ENCODE measurements at places on chromosomes 6 and 20.
A peak's percentile ranks its signal among the peaks of the same experiment; 100 is the strongest.

DNA sequence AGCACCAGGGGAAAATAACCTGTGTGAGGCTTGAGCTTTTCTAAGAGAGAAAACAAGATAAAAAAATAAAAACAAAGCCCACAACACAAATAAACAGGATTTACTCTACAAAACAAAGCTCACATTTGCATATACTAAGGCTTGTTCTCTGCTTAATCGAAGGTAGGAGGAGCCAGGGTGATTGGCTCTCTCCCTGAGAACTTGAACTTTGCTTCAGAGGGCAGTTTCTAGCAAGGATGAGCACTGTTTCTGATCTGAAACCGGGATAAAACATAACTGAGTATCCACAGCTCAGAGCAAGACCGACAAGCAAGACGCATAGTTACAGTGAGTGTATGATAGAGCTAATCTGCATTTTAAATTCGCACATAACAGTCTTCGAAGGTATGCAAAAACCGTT, 200.6 kb downstream of the PRKN start:
- no peak for DNase-seq

DNA sequence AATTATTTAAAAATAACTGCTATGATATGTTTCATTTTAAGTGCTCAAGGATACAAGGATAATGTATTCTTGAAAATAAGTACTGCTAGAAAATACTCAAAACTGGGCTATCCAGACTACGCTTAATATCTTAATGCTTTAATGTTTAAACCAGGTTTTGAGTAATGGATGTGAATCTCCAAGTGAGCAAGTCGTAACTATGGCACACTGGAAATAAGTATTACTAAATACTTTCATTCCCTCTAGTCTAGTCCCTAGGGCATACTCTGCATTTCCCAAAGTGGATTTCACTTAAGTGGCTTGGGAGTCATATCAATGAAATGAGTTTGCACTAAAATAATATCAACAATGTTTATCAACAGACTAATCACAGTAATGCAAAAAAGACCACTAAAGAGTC, 48.1 kb downstream of the HMGCLL1 start:
- no peak for DNase-seq

DNA sequence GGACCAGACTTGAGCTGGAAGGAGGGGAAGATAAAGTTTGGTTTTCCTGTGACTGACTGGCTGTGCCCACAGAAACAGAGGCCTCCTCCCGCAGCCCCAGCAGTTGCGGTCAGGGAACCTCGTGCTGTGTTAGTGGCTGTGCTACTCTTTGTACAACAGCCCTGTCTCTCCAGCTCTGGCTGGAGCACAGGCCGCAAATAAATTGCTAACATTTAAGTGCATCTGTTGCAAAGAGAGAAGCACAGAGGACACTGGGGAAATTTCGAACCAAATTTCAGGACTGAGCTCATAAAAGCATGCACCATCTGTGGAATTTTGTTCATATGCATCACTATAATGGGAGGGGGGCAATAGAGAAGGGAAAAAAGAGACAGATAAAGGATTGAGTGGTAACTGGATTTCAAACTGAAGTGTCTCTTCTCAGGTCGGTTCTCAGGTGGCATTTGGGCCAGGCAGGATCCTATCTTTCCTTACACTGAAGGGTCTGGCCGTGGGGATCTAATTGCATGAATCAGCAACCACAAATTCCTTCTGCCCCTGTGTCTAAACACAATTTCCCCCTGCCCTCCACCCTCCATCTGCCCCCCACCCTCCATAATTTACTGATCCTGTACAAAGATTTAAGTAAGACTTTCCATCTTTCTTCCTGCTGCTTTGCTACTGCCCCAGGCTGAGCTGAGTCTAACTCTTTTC, 88.9 kb upstream of the ATXN1 start:
- no peak for DNase-seq

DNA sequence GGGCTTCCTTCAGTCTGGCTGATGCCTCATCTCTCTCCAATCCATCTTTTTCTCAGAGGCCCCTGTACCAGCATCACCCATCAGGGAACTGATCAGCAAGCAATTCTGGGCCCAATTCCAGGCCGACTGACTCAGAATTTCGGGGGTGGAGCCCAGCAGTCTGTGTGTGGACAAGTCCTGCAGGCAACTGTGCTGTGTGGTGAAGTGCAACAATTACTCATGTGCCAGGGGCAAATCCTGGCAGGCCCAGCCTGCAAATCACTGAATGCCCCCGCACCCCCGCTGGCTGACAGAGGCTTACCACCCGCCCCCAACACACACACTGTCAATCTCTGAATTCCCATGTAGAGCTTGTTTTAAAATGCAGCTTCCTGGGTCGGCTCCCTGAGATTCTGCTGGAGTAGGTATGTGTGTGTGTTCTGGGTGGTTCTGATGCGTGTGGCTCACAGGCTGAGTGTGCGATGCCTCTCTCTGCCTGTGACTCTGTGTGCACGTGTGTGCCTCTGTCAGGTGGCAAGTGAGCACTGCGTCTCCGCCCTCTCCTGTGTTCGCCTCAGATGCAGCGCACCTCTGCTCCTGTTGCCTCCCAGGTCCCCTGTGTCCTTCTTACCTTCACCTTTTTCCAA, 45.4 kb downstream of the SSR1 start:
- no peak for DNase-seq

DNA sequence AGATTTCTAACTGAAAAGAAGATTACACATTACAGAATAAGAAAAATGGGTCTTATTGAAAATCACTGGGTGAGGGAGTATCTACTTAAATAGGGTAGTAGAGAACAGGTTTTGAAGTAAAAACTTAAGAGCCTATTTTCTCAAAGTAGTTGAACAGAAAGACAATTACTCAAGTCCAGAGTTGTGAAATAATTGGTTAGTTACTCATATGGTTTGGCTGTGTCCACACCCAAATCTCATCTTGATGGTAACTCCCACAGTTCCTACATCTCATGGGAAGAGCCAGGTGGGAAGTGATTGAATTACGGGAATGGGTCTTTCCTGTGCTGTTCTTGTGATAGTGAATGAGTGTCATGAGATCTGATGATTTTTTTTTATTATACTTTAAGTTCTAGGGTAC, 1035.3 kb upstream of the GJE1 start:
- DNase-seq = no peak

DNA sequence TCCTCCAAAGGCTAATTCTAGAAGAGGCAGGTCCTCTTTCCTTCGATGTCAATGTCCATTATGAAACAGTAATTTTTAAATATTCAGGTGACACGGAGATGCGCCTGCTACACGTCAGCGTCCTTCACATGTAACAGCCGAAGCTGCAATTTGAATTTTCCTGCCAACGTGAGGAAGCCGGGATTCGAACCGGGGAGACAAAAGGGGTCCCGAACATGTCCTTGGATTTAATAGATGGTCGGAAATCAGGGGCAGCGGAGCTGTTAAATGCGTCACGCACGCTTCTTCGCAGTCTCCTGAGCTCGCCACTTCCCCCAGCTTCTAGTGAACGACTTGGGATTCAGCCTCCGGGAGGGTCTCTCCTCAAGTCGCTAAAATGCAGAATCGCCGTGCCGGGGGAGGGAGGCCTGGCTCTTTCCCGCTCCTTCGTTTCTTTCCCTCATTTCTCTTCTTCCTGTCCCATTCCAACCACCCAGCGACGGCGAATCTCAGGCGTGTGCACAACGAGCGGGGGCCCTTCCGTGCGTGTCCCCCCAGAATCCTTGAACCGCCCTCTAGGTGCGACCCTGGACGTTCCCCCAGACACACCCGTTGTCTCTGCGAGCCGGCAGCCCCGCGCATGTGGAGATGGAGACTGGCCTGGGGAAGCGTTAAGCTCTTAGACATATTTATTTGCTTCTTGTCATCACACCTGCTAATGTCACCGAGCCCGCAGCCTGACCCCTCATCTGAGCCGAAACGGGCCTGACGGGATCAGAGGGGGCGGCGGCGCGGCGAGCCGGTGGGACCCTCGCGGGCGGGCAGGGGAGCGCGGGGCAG, 1.3 kb upstream of the FOXC1 start:
- DNase-seq = no peak

GRCh38 chr6:143023695-143024094, 37.0 kb upstream of the AIG1 start:
- DNase-seq = no peak

DNA sequence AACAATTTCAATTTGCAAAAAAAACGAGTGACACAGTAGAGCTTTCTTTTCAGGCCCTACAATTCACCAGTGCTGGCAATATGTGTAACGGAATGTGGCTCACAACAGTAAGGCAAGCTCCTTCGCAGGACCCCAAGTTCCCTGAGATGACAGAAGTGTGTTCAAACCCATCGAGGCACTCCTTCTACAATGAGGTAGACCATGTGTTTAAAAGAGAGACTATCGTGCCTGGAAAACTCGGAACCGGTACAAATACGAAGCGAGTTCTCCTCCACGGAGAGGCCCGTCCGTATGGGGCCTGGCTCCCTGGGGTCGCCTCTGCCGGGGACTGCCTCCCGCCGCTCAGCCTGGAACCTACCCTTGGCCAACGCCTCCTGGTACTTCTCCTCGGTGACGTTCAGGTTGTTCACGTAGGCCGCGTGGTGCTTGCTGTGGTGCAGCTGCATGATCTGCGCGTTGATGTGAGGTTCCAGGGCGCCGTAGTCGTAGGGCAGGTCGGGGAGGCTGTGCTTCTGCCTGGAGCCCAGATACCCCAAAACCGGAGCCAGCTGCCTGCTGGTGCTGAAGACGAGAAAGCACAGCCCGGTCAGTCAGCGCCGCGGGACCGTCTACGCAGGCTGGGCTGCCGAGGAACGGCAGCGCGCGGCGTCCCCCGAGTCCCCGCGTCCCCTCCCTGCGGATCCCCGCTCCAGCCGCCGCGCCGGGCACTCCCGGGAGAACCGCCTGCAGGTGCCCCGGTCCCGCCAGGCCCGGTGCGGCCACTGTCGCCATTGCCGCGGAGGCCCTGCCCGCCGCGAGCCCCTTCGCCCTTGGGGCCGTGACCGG, 526 bp downstream of the SOD2 start:
- DNase-seq = peak; percentile 30

- no peak for DNase-seq
Measured at GRCh38 chr6:29975561-29975907, 33.2 kb downstream of the HLA-A start.

GRCh38 chr6:111555036-111555435, 50.6 kb downstream of the TRAF3IP2 start:
- DNase-seq = no peak

DNA sequence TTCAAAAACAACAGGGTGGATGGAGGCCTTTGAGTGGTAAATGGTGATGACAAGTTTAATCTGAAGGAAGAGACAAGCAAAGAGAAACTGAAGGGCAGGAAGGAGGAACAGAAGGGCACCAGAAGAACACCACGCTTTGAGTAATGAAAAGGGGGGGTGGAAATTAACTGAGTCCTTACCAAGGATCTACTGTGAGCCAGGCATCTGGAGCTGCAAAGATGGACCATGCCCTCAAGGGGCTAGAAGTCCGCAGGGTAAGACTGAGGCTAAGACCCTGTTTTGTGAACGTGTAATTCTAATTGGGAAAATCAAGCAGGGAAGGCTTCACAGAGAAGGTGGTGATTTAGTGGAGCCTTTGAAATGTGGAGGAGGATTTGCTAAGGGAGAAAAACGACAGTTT, 1.6 kb downstream of the NDRG3 start:
- DNase-seq = no peak

DNA sequence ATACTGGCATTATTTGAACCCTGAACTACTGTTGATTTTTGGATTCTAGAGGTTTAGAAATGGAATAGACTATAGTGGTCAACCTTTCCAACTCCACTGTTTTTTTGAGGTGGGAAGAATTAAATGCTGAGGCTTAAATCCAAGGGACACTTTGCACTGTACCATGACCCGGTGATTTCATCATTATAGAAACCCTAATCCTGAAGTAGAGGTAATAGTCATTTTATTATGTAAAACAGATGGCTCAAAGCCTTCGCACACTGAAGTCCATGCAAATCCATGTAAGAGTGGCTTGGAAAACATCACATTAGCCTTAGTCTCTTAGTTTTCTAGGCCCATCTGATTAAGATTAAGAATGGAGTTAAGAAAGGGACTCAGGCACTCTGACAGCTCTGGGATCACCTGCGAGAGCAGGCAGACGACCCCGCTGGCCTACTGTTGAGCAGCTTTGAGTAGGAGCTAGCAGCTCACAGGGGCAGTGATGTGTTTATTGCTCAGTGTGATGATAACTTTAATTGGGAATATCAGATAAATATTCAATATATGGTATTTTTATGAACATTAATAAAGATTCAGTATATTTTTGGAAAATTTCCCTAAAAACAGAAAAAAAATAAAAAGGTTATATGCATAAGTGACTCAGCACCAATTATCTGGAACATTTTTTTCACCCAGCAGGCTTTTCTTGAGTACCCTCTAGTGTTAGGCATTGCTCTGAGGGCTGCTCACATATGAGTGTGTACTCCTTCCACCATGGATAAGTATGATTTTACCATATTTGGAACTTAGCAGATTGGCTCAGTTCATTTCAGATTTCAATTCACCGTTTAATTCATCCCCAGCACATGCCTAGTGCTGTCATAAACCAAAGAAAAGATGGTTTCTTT, 13.4 kb downstream of the SLX4IP start:
- DNase-seq = no peak

GRCh38 chr6:142943711-142944123, 1.3 kb downstream of the HIVEP2 start:
- no peak for DNase-seq

DNA sequence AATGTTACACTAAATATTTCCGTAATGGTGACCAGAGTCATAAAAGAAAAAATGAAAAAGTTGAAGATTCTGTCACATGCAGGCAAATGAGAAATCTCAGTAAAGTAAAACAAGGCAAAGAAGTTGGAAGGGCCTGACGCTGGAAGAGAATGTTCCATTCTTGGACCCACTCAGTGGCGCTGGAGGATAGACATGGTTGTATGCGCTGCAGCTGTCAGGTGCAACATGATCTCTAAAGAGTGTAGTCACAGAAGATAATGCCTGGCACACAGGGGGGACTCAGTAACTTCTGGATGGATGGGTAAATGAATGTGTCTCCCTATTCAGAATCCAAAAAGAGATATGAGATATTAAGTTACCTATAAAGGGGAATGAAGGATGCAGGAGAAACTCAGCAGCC, 116.3 kb downstream of the FAXC start:
- no peak for DNase-seq

DNA sequence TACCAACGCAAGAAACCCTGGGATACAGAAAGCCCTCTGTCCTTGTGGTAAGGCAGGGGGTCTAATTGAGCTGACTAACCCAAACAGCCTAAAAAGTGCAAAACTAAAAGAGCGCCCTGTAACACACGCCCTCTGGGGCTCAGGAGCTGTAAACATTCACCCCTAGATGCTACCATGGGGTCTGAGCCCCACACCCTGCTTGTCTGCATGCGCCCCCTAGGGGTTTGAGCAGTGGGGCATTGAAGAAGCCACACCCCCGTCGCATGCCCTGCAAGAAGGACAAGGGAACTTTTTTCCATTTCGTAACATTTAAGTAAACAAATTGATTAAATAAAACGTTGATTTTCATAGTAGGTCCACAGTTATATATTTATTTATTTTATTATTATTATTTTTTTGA, 616.9 kb upstream of the MAN1A1 start:
- DNase-seq = no peak

DNA sequence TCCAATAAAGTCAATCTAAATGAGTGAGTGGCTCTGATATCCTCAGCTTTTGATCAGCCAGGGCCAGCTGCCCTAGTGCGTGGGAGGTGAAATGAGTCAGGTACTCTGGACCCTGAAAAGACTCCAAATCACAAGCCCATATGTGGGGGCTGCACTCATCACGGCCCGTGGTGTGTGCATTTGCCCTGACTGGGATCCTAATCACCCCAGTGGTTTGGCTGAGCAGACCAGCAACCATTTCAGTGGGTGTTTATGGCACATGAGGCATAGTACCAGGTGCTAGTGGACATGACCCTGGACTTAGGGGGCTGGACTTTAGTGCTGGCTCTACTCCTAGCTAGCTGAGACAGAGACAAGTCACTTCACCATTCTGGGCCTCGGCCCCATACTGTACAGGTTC, 39.4 kb downstream of the SCML4 start:
- no peak for DNase-seq

GRCh38 chr6:14957355-14958059, 288.4 kb upstream of the JARID2 start:
- DNase-seq = no peak
